RWPE1 (cell line): ENCODE measurements at places on chromosomes 1 and 21.

DNA sequence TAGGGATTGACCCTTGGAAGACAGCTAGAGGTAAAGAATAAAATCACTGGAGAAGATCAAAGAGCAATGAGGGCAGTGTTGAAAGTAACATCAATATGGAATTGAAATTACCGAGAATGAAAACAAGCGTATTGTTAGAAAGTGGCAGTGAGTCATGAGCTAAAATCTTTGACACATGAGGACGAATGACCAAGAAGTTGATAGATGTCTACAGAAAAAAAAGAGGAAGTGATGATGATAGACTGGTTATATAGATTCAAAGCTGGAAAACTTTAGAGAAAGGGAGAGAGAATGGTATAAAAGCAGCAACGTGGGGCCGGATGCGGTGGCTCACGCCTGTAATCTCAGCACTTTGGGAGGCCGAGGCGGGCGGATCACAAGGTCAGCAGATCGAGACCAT is 12.5 kb upstream of the DNM3 start:
- no peak for DNase-seq

DNA sequence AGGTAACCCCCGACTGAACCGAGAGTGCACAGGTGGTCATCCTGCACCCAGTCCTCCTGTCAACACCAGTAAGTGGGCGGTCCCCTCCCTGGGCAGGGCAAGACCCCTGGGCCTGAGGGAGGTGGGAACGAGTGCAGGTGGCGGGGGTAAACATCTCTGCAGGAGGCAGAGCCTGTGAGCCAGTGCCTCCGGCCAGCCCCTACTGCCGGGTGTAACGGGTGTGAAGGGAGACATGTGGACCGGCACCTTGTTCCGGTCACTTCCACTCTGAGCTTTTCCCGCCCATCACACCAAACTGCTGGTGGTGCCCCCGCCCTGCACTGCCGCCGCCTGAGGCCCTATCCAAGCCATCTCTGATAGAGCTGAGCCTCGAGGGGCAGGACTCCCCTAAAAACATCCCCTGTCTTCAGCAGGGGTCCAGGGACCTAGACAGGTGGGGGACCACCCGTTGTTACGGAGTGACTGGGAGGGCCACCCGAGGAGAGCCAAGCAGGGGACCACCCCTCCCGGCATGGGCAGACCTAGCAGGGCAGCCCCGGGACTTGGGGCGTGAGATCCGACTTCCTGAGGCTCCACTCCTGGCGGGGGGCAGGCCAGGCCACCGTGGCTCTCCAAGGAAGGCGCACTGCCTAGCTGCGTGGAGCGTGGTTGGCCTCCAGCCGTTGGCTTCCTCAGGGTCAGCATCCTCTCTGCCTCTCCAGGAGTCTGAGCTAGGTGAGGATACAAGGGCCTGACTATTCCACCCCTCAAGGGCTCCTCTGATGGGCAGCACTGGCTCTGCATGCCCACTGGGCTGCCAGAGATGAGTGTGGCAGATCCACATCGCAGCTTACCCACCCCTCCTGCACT is 43.8 kb upstream of the LBR start:
- no peak for DNase-seq

DNA sequence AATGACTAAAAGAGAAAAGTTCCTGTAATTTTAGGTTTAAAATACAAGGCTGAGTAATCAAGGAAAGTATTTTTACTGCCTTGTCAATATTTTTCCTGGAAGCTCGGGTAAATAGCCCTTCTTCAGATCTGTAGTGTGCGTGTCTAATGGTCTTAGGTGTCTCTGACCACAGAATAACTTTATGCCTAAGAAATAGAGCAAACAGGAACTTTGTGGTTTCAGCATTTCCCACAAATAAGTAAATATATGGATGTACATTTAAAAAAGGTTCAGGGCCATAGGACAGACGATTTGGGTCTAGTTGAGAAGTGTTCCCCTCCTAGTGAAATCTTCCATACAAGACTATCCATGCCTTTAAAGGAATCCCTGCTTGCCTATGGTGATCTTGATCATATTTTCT is 107.0 kb downstream of the ZC3H11B start:
- no peak for DNase-seq

- no peak for DNase-seq
These were observed 33.2 kb downstream of the KCNA10 start for GRCh38 chr1:110485725-110486124.

DNA sequence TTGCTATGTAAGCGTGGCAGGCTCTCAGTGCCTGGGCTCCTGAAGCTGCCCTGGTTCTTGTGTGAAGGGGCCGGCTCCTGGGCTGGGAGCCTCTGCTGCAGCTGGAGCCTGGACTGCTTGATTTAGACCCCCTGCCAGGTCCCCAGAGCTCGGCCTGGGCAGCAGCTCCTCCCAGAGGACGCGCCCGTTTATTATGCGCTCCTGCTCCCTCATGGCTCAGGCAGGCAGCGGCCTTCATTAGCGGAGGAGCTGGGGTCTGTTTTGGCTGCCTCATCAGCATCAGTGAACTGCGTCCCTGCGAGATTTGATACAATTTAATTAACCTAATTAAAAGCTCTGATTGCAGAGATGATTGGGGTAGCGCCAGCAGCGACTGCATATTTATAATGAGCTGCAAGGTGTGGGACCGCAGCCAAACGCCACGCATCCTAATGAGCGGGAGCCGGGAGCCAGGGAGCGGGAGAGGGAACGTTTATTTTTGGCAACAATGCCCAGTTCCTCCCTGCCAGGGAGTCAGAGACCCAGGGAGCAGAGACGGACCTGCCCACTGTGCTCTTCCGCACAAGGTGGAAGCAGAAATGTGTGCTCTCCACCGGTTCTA is 16.6 kb downstream of the UTP11 start:
- DNase-seq: no peak

- no peak for DNase-seq
These were observed 151.7 kb upstream of the HMGB4 start for GRCh38 chr1:33712186-33712585.
